ENCODE measurements at places on chromosomes 2 and 18. TPM values are rescaled to one million over a fixed set of nuclear protein-coding genes. Genes with fewer than 3 reads are reported as not detected.
A peak's percentile ranks its signal among the peaks of the same experiment; 100 is the strongest.

DNA sequence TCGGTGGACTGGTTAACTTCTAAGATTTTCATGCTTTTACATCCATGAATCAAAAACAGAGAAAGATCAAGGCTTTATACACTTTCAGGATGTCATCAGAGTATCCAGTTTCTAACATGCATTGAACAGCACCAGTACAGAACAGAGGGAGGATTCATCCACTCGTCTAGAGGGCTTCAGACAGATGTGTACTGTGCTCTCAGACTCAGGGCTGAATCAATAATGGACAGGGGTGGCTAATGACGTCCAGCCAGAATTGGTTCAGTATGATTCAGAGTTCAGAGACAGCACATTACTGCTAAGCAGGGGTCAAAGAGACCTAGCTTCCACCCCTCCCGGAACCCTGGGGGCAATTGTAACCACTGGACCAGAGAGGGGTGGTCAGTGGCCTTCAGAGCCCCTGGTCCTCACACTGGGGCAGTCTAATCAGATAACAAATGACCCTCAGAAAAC, 37.3 kb downstream of the RNU4ATAC start:
- no peak for DNase-seq

- no peak for DNase-seq
Measured at GRCh38 chr2:129056309-129056958, 737.8 kb upstream of the HS6ST1 start.

DNA sequence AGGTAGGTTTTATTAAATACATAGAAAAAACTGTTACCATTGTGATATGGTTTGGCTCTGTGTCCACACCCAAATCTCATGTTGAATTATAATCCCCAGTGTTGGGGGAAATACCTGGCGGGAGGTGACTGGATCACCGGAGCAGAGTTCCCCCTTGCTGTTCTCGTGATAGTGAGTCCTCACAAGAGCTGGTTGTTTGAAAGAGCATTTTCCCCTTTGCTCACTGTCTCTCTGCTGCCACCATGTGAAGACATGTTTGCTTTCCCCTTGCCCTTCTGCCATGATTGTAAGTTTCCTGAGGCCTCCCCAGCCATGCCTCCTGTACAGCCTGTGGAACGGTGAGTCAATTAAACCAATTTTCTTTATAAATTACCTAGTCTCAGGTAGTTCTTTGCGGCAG, 352.7 kb upstream of the SLC39A10 start:
- no peak for DNase-seq

DNA sequence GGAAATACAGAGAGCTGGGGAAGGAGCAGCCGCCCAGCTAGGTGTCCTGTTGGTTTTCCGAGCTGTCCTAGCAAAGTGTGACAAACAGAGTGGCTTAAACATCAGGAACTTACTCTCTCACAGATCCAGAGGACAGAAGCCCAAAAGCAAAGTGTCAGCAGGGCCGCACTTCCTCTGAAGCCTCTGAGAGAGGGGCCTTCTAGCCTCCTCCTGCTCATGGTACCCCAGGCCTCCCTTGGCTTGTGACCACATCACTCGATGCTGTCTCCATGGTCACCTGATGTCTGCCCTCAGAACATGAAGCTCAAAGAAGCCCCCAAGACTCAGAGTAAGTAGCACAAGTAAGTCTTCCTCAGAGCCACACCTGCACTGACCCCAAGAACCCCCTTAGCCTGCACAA, 650.5 kb upstream of the ID2 start:
- no peak for DNase-seq

DNA sequence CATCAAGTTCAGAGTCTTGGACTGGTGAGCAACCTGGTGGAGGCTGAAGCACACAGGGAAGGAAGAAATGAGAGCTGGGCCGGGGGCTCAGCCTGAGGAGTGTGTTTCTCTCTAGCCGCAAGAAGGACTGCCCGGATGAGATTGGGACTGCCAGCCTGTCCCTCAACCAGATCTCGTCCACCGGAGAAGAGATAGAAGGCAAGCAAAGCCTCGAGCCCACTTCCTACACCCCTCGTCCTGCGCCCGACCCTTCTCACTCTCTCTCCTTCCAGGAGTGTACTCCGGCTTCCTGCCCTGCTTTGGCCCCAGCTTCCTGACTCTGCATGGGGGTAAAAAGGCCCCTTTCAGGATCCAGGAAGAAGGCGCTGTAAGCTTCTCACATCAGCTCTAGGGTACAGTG, 26.2 kb downstream of the FER1L5 start:
- no peak for DNase-seq

DNA sequence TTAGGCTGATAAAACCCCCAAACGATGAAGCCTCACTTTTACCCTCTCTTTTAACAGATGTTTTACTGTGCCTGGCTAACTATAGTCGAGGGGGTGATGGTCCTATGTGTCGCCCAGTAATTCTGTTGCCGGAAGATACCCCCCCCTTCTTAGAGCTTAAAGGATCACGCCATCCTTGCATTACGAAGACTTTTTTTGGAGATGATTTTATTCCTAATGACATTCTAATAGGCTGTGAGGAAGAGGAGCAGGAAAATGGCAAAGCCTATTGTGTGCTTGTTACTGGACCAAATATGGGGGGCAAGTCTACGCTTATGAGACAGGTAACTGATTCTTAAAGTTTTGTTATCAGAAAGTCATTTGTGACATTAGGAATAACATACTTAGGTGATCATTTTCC, 20.4 kb downstream of the MSH6 start:
- DNase-seq = no peak

The PROC gene
- total RNA-seq = 0.71 TPM

DNA sequence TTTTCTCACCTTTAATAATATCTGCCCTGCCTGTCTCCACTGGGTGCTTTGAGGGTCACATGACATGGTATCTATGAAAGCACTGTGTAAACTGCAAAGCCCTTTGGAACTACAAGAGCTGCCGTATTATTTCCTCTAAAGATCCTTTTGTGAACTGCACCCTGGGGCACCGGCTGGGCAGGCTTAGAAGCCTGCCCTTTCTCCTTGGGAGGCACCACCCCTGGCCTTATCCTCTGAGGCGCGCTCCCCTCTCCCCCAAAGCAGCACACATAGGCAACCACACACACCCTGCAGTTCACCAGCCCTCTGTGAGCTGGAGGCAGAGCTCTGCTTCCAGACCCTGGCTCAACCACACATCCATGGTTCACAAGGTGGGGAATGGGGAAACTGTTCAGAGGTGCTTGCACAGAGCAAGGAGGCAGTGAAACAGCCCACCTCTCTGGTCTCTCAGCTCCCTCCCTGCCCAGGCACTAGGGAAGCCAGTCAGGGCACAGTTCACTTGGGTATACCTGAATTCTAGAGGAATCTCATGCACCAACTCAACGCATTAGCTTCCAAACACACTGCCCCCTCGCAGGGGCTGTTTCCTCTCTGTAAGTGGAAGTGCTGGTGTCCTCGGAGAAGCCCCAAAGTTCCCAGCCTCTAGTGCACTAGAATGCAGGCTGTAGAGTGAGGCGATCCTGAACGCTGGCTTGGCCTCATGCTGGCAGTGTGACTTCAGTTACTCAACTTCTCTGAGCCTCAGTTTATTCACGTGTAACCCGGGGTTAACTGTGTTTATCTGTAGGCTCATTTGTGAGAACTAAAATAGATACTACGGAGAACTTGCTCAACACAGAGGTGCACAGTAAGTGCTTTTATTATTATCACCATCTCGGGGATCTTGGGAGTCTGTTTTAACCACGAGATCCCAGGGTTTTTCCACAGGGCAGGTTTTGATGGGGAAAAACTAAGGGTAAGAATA, 11.0 kb downstream of the SIGLEC15 start:
- no peak for DNase-seq

DNA sequence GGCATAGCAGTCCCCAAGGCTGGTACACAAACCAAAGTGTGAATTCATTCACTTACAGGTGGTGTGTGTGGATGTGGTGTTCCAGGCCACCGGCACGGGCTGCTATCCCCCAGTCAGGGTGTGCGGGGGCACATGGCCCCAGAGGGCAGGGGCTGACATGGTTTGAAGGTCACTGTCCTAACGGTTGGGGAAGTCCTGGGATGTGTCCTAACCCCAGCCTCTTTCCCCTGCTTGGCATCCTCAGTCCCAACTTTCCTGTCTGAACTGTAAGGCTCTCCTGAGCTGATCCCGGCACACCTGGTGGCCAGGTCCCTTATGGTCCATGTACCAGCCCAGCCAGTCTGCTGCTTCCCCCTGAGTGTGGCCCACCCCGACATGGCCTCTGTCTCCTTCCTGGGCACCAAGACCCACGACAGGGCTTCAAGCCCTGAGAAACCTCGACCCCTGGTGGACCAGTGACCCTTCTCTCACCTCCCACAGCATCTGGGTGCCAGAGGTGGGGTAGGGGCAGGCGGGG, 2.4 kb upstream of the TMEM185B start:
- no peak for DNase-seq

DNA sequence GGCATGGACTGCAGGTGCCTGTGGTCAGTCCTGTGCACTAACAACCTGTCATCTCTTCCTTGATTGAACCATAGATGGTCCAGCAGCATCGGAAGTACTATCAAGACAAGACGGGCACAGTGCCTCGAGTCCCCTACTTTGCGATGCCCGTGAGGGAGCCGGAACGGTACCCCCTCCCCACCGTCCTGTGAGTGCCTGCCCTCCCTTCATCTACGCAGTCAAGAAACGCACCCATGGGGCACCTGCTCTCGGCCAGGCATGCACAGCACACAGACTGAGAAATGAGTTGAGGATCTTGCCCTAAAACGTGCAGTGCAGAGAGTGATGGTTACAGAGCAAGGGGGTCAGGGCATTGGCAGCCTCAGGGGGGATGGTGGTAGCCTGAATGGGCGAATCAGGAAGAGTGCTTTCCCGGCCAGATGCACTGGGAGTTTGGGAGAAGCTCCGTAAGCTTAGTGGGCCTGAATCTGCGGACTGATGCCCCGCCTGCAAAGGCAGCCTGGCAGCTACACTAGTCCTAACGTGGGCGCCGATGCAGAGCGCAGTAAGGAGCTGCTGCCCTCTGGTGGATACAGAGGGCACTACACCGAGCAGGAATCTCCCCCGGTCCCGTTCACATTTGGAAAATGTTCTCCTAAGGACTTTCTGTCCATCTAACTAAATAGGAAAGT, 63.6 kb downstream of the CIB4 start:
- DNase-seq = peak; percentile 50

GRCh38 chr18:21548647-21549046, 51.9 kb downstream of the ESCO1 start:
- DNase-seq = no peak

DNA sequence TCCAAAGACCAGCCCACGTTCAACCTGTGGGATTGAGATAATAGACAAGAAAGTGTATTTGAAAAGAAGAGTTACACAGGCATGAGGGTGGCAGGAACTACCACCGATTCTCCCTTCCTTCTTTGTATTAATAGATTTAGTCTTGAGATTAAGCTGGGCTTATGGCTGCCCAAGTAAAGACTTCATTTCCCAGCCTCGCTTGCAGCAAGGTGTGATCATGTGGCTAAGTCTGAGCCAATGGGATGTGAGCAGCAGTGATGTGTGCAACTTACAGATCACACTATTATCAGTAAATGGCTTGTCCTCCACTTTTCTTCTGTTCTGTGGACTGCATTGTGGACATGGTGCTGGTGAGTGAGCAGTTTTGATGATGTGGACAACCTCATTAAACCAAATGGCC, 101.7 kb downstream of the POLR1A start:
- no peak for DNase-seq

- peak; percentile 35 for DNase-seq
Measured at GRCh38 chr18:63286926-63287325, 32.6 kb downstream of the BCL2 start.

DNA sequence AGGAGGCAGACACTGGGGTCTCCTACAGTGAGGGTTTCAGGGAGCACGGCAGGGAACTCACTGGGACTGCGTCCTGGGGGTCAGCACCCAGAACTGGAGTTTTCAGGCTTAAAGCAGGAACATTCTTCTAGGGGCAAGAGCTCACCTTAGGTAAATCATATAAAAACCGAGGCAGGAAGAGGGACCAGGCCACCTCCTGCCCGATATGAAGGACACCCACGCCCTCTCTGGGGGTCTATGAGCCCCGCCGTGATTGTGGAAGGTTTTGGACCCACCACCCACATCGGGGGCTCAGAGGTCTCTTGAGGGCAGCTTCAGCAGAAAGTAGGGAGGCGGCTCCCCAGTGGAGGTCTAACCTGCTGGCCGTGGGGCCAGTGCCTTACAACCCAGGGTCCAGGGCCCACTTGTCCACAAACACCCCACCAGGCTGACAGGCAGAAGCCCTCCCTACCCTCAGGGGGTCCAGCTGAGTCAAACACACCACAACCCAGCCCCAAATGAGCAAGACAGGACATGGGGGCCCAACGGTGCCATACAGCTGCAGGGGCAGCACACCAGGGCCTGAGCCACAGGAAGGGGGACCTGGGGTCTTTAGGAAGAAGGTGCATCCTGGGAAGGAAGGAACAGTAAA, 25.3 kb downstream of the CROCC2 start:
- DNase-seq = no peak

DNA sequence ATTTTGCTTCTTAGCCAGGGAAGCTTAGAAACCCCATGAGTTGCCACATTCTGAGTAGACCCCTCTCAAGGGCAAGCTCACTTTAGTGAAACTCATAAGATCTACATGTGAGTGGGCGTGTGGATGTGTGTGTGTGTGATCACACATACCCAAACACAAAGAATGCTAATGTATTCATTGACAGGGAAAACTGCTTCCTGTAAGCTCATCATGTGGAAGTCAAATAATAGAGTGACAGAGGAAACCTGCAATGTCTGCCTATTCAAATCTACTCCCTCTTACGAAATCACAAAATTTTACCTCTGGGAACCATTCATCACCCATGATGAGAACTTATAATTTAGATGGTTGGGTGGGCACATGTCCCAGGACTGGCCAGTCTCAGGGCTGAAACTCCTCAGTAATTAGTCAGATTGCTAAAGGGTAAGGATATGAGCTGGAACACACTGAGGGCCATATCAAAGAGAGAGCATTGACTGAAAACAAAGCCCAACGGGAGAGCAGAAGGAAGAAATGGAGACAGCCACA, 94.5 kb upstream of the CCDC150 start:
- DNase-seq = no peak

DNA sequence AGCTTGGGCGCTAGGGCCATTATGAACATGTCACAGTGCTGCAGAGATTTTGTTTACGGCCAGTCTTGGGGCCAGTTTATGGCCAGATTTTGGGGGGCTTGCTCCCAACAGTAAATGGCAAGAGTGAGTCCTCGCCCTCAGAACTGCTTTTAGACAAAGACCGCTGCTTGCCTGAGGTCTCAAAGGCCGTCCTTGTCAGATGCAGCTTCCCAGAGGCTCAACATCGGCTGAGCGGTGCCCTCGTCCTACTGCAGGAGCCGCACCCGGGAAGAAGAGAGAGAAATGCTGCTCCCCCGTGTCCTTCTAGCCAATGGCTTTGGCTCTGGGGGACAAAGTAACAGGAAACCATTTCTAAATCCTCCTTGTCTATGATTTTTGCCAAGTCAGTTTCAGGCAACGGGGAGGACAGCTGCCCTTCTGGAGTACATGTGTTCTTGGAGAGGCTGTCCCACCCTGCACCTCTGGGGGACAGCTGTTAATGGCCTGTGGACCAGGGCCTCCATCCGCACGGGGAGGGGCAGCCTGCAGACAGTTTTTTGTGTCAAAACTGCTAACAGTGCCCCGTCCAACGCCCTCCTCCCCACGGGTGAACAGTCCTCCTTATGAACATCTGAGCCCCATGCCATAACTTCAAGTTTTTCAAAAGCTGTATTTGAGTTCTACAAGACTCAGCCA, 66.1 kb downstream of the C18orf63 start:
- no peak for DNase-seq

The ALK gene
- 0.19 TPM for total RNA-seq

The SERPINB11 gene
- not detected for total RNA-seq

GRCh38 chr2:60884800-60885199, 3.4 kb downstream of the REL start:
- DNase-seq = no peak

Data from thymus (tissue), 14 donors.